ENCODE measurements at places on chromosomes 12 and 14.

GRCh38 chr14:98742001-98742400 lies 530.0 kb downstream of the BCL11B start:
- DNase-seq = no peak

DNA sequence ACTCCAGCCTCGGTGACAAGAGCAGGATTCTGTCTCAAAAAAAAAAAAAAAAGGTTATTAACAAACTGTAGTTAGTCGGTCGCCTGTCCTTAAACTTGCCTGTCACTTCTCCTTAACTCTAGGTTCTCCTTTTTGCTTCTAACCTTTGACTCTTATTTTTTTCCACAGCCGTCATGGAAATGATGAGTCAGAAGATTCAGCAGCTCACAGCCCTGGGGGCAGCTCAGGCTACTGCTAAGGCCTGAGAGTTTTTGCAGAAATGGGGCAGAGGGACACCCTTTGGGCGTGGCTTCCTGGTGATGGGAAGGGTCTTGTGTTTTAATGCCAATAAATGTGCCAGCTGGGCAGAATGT lies 418 bp upstream of the MYG1 start:
- DNase-seq = peak; percentile 56

DNA sequence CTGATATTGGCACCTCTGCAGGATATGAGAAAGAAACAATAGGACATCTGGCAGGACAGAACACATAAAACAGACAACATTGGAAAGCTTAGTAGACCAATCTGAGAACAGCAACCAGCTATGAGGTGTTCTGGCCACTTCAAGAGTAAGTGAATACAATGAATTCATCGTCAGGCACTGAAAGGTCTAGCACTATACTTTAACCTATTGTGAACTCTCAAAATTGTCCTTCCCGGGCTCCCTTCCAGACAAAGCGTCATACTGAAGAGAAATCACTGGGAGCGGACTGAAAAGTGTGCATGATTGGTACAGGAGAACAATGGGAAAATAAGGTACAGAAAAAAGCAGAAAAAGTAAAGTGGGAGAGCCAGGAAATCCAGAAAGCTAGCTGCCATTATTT lies 75.8 kb downstream of the LRP6 start:
- DNase-seq = no peak

DNA sequence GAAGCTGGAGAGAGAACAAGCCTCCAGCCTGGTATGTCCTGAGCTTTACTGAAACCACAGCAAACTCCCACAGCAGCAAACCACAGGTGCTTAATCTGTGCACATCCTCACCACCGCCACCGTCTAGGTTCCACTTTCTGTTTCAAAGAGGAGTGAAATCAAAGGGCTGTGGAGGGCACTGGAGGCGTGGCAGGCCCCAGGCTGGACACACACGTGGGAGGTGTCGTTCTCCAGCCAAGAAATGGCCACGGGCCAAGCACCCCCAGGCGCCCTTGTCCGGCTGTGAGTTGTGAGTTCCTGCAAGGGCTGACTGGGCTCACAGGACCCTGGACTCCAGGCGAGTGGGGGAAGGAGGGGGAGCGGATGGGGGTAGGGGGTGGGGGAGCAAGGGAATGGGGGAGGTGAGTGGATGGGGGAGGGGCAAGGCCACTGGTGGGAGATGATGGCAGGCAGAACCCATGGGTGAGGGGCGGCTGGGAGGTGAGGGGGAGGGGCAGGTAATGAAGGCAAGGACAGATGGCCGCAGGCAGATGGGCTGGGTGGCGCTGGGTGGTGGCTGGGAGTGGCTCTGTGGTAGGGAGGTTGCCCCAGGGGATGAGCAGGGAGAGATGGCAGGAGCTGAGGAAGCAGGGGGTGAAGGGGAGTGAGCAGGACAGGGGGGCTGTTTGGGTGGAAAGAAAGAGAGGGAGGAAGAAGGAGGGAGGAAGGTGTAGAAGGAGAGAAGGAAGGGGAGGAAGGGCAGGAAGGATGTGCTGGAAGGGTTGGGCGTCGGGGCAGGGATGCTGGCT lies 86.7 kb downstream of the NCOR2 start:
- peak; percentile 59 for DNase-seq

DNA sequence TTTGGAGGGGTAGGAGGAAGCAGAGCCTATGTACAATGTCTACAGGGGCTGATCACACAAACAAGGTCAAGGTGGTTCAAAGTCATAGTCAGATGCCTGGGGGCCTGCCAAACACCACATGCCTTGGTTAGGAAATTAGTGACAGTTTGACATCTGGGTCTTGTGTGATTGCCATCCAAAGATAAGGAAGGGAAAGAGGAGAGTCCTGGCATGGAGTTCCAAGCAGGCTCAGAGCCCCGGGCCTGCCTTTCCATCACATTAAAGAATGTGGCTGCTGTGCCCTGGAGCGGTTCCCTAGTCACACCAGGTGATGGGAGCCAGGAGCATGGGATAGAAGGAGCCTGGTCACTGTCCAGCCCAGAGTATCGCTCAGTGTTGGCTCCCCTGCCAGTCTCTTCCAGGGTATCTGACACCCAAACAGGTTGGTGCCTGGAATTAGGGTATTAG lies 53.6 kb upstream of the BCL2L14 start:
- no peak for DNase-seq

- DNase-seq = peak; percentile 97
Observed at GRCh38 chr12:22544038-22544979, at the start of gene C2CD5. Gene C2CD5, minus strand, starts transcription at chr12:22544542. Its CDS starts 392 bp downstream, at chr12:22544150.

GRCh38 chr14:52961060-52961639 lies 10.3 kb upstream of the FERMT2 start:
- peak; percentile 73 for DNase-seq

GRCh38 chr14:74652541-74652940 lies 40.5 kb upstream of the LTBP2 start:
- DNase-seq = no peak

DNA sequence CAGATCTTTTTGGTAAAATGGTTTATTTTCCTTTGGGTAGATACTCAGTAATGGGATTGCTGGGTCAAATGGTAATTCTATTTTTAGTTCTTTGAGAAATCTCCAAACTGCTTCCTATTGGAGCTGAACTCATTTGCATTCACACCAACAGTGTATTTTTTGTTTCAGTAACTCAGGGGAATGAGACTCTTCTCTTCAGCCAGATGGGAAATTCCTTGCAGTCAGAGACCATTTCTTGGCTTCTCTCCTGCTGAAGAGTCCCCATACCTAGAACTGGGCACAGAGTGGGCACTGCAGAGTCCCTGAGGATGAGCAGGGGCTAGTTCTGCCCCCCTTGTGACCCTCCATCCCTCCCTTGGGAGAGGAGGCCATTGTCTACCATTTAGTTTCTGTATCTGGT lies 10.8 kb downstream of the SDSL start:
- no peak for DNase-seq

- no peak for DNase-seq
Observed at GRCh38 chr12:64412459-64412858, 8.3 kb downstream of the XPOT start.

GRCh38 chr12:53070877-53071492 lies 8.2 kb downstream of the SPRYD3 start:
- no peak for DNase-seq

DNA sequence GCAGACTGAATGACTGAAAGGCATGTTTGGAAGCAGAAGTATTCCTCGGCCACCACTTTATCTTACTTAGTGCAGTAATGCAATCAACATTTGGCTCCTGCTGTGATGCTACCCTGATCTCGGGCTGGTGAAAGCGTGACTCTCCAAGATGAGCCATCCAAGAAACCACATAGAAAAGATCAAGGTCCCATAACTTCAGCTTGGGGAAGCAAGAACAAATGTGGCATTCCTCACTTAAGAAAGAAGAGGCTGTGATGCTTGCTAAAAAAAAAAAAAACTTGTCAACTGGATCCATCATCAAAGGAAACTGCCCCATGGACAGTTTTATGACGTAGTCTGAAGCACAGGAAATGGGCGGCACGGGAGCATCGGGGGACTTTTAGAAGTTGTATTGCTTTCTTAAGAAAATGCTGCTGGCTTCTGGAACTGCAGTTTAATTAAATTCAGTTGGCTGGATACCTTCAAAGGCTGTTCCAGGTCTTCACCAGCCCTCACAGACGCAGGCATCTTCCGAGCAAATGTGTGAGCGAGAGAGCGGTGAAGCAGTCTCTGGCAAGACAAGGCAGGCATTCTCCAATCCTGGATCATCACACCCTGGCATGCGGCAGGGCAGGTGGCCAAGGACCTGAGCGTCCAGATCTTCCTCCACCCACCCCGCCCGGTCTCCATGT lies 38.2 kb upstream of the MAP1LC3B2 start:
- DNase-seq = no peak

DNA sequence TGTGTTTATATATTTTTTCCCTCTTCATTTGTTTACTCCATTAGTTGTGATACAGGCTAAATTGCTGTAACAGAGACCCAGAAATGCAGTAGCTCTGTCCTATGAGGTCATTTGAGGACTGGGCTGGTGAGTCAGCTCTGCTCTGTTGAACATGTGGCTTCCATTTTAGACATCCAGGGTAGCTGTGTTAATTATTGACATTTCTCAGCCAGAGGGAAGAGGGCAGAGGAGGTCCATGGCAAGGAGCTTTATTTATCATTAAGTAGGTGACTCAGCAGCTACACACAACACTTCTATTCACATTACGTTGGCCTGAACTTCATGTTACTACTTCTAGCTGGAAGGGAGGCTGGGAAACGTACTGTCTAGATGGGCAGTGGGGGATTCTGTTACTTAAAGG lies 85.4 kb downstream of the PTCSC3 start:
- DNase-seq = no peak

- DNase-seq = no peak
Observed at GRCh38 chr12:54689034-54689372, 40.8 kb upstream of the DCD start.

DNA sequence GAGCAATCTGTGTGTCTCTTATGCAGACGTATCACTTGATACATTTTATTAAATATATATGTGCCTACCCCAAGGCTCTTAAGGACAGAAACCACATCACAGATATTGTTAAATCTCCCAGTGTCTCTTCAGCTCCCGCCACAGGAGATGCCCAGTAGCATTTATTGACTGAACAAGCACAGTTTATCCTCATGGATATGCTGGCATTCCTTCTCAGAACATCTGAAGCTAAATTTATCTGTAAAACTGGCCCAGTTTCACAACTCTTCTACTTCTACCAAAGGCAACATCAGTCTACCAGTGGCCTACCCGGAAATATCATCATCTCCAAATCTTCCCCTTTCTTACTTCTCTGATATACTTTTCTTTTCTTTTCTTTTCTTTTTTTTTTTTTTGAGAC lies 10.7 kb downstream of the APOLD1 start:
- DNase-seq = no peak

GRCh38 chr14:102683399-102684297 lies 91.2 kb downstream of the RCOR1 start:
- DNase-seq = no peak

GRCh38 chr12:50282721-50283228 lies 545 bp downstream of the LIMA1 start:
- DNase-seq = no peak

DNA sequence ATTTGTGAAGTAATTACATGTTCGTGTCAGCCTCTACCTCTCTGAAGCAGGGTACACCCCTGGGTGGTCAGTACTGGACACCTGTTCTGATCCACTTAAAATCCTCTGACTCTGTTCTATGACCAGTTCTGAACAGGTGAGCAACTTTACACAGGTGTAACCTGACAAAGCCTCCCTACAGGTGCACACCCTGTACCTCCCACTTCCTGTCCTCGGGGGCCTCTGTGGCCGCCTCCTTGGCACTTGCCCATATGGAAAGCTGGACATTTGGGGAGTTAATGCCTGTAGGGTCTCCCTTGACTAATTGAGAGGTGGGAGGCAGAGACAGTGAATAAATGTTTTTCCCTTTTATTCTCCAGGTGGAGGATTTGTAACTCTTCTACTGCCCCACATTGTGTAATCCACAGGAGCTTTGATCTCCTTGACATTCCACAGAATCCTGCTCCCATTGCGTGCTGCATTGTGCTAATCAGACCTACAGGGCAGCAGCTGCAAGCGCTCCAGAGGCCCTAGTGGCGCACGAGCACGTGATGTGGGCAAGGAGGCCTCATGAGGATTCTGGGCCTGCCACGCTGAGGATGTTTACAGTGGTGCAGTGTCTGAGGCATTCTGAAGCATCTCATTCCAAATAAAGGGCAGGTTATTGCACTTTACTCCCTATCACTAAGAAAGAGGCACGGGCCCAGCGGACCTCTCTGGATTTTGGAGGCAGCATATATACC lies 45.8 kb upstream of the BATF start:
- no peak for DNase-seq

GRCh38 chr14:82510007-82510406 lies 976.4 kb upstream of the SEL1L start:
- DNase-seq = no peak

GRCh38 chr14:68651652-68652432 lies 141.0 kb downstream of the ZFP36L1 start:
- no peak for DNase-seq

GRCh38 chr12:112218150-112218549 lies 92.8 kb downstream of the TRAFD1 start:
- DNase-seq = no peak

- DNase-seq = no peak
Observed at GRCh38 chr12:4121506-4122020, 152.0 kb upstream of the CCND2 start.

- DNase-seq = peak; percentile 21
Observed at GRCh38 chr12:93243689-93244513, 133.8 kb upstream of the NUDT4 start.

DNA sequence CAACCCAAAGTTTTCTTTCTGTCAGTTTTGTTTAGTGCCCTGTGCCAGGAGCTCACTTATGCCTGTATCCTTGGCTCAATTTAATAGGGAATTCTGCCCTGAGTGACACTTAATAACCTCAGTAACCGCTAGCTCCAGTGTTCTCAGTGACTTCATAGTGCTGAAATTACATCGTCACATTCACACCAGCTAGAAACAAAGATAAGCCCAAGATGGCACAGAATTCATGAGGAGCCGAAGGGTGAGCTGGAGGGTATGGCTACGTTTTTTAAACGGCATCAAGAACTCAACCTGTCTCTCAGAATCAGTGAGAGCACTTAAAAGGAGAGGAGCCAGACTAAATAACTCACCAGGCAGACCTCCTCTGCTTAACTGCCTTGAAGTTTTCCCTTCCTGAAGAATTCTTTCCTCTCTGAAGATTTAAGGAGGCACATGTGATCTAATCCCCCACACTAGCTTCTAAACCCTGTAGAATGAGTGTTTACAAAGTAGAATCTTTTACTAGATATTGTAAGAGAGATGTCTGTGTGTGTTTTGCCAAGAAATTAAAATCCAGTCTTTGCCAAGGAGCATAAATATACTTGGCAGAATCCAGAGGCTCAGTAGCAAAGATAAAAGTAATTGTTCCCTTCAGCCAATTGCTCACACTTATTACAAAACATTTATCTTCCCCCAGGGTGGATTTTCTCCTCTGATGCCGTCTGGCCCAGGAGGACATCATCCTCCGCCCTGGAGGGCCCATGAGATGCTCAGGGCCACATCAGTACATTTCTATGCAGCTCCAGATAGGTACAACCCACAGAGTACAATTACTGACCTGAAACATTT lies 37.3 kb downstream of the PTGER2 start:
- no peak for DNase-seq

Data from CD4-positive, alpha-beta T cell treated with Interleukin-17A for 1 hour (primary cell).